ENCODE measurements at places on chromosomes 5 and 9.
A peak's percentile ranks its signal among the peaks of the same experiment; 100 is the strongest.

- DNase-seq = no peak
Observed at GRCh38 chr5:132556153-132556762, 519 bp upstream of the RAD50 start.

- no peak for DNase-seq
Observed at GRCh38 chr5:179294131-179294780, 51.0 kb downstream of the ADAMTS2 start.

DNA sequence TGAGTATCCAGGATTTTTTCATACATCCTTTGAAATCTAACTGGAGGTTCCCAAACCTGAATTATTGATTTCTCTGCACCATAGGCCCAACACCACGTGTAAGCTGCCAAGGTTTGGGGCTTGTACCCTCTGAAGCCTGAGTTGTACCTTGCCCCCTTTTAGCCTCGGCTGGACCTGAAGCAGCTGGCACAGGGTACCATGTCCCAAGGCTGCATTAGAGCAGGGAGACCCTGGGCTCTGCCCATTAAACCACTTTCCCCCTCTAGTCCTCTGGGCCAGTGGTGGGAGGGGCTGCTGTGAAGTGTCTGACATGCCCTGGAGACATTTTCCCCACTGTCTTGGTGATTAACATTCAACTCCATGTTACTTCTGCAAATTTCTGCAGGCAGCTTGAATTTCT, 532.9 kb upstream of the NUDT12 start:
- no peak for DNase-seq

DNA sequence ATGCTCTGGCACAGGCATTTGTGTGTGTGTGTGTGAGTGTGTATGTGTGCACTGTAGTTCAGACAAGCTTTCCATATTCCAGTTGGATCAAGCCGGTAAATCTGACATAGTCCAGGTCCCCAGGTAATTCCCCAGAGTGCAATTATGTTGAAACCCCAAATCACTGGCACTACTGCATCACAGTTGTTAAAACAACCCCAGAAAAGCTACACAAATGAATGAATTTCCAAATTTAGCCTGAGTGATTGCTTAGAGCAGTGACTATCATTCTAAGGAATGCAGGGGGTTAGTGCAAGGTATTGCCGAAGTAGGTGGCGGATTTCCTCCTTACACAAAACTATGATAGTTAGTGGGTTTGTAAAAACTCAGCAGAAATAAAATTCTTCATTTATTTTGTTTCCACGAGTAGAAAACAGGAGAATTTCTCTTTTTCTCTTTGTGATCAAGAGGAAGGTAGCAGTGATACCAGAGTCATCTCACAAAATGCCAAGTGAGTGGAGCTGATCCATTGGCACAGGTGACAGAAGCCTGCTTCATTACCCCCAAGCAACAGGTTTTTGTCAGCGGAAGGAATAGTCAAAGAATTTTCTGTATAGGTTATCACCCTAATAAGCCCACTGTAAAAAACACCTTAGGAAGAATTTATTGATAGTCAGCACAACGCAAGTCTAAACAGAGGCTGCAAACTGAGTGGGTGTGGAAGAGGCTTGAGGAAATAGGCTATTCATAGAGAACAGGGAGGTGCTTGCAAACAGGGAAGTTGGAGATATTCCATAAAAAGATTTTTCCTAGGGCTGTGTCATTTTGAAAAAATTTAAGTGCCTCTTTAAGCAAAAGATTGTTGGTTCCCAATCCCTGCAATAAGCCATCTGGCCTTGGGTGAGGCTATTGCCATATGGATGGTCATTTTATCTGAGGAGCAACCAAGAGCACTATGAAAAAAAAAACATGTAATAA, 385.1 kb downstream of the CHSY3 start:
- DNase-seq = no peak

GRCh38 chr5:86337667-86338460, 279.9 kb upstream of the COX7C start:
- no peak for DNase-seq

- no peak for DNase-seq
Observed at GRCh38 chr9:74803376-74804017, 84.2 kb downstream of the TRPM6 start.

DNA sequence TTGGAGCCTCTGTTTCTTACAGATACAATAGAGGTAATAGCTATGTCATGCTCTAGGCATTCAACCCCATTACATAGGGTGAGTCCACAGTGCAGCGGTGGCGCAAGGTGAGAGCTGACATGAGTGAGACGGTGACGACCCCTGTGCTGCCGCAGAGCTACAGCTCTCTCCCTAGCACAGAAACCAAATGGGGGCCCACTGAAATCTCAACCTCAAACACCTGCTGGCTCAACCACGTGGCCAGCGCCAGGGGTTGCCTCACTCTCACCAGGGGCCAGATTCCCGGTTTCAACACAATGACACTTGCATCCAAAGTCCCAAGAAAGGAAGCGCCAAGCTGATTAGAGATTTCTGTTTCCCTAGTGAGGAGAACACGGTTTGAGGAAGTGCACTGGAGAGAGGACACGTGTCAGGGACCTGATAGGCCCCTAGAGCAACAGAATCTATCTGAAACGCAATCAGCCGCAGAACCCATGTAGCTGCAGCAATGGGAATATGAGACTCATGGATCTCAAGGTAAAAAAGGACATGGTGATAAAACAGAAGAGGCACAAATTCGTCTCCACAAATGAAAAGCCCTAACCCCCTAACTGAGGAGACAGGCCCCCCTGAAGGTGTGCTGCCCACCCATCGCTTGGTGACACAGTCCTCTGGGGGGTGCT, 114.3 kb downstream of the CRB2 start:
- no peak for DNase-seq

- no peak for DNase-seq
Observed at GRCh38 chr5:60504342-60504741, 195.6 kb downstream of the DEPDC1B start.

- no peak for DNase-seq
Observed at GRCh38 chr5:35198686-35199085, 31.6 kb downstream of the PRLR start.

DNA sequence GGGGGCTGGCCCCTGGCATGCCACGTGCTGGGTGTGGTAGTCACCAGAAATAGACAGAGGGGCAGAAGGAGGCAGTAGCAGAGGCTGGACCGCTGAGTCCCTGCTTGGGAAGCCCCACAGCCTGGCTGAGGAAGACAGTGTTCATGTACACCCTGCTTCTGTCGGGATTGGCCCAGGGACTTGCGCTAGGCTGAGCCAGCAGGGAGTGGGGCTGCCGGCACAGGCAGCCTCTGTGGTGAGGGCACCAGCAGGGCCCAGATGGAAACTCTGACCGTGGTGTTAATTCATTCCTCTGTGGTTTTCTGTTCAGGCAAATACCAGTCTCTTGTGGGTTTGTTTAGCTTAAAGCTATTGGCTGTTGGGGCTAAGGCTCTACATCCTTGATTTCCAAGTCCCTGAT, 108.6 kb upstream of the RAD23B start:
- no peak for DNase-seq

DNA sequence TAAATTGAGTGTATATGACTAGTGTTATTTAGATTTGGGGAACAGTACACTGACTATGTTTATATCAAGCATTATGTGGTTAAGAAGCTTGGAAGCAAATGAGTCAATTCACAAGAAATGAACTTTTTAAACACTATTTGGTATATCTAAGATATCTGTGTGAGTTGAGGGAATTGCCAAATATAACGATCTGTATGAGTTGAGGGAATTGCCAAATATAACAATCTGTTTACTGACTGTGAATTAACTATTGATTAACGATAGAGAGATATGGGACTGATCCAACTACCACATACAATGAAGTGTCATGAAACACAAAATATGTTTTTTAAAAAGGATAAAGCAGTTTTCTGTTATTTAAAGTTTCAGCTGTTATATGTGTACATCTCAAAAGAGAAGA, 301.4 kb downstream of the TENT4A start:
- no peak for DNase-seq

DNA sequence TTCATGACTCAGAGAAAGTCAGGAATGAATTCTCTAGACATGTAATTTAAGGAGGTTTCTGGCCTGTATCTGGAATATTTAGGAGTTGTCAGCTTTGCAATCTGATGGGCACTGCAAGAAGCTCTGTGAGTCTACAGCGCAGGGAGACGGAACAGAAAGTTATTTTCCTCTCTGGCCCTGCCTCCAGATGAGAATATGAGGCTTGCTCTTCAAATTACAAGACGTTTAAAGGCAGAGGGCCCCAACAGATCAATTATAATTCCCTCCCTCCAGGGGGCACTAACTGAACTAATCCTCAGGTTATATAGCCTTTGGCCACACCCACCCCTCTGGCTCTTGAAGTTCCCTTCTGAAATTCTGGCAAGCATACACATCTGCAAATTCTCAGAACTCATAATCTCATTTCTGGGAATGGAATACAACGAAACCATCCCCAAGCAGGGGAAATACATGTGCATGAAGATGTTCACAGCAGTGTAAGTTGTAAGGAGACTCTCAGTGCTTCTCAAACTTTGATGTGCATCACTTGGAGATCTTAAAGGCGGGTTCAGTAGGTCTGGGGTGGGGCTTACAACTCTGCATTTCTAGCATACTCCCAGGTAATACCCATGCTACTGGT, 307.6 kb downstream of the CWC27 start:
- DNase-seq = peak; percentile 52

DNA sequence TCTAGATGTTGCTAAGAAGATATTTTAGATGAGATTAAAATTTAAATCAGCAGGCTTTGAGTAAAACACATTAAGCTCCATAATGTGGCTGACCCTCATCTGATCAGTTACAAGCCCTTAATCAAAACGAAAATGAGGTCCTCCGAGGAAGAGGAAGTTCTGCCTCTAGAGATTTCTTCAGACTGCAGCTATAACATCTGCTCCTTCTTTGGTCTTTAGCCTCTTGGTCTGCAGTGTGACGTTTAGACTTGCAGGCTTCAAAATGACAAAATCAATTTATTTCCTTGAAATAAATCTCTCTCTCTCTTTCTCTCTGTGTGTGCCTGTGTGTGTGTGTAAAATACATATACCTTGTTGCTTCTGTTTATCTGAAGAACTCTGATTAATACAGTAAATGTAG, 1429.8 kb upstream of the CDH9 start:
- DNase-seq = no peak

DNA sequence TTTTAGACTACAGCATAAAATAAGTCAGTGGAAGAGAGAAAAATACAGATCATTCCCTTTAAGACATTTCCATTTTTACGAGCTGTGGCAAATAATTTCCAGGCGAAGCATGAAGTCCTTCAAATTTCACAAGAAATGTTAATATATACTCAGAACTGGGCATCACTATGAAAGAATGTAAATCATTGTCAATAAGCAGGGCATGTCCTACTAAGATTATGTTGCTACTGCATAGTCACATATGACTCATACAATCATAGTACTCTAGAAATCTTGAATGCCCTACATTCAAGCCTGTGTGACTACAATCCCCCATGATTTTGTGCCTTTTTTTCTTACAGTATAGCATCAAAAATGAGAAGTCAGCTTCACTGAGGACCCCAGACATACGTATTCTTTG, 485.2 kb upstream of the FTMT start:
- no peak for DNase-seq

GRCh38 chr9:33852216-33852826, 35.4 kb downstream of the UBE2R2 start:
- peak; percentile 48 for DNase-seq

DNA sequence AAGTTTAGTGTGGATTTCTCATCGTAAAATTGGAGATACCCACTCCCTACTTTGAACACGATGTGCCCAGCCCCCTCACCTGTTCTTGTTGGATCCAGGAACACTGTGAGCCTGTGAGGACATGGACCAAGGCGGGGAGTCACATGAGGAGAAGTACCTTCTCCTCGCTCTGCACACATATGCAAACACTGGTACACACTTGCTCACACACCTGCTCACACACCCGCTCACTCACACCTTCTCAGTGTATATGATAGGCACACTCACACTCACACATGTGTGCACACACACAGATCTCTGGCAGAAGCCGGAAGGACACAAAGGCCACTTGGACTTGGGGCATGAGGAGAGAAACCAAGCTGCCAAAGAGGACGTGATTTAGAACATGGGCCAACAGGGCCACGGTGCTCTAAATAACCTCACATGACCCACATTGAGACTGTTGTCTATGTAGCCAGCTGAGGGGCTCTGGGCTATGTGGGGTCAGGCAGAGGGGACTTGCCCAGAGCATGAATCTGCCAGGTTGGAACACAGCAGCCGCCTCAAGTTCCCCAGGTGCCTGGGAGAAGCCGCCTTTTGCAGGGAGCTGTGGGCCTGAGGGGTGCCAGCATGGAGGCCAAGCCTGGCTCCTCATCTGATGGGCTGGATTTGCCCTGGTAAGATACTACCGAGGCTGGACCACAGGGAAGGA, 283.0 kb upstream of the IRX4 start:
- no peak for DNase-seq

GRCh38 chr9:79674052-79674777, 102.5 kb downstream of the TLE4 start:
- no peak for DNase-seq

- DNase-seq = no peak
Observed at GRCh38 chr5:160152901-160153300, 33.7 kb upstream of the PWWP2A start.

DNA sequence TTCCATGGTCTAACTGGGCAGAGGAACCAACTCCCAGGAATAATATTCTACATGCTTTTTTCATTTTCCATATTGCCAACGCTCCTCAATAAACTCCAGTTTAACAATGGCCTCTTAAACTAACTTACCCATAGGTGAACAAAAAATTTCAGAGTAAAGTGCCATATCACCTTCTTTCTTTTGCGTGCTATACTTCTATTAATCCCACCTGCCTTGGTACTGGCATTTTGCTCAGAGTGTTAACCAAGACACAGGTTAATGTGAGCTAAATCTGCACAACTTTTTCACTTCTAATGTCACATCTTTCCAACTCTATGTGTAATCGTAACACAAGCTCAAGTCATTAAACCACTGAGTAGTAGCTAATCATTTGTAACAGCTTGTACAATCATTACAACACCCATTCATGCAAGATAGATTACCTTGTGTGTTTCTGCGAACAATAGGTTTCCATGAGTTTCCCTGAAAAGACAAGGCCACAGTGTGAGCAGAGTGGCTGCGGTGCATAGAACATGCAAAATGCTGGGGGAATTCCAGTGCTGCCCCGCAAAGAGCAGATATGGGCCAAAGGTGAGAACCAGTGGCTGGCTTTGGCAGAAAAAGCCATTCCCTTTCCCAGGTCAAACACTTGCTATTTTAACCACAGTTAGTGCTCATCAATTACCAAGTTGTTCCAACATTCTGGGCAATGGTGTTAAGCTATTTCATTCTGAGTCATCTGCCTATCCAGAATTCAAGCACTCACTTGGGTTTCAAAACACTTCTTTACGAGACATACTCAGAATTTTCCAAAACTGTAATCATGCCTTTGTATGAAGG, 42.8 kb downstream of the TIMD4 start:
- no peak for DNase-seq

GRCh38 chr5:157252711-157253465, 13.0 kb upstream of the CYFIP2 start:
- no peak for DNase-seq

DNA sequence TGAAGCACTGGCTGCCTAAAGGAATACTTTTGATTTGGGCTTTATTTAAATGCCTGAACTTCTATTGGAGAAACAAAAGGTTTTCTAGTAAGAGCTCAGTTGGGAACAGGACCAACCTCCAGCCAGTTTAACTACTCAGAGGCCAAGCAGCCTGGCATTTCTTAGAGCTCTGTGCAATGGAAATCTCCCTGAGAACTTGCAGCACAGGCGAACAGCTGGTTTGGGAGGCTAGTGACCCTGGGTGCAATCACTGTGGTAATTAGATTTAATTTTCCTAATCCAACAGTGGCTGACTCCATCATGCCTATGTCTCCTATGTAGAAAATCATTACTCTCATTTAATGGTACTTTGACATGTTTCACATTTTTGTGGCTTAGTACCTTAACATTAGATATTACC, 1.0 kb upstream of the CDH6 start:
- no peak for DNase-seq

- no peak for DNase-seq
Observed at GRCh38 chr5:6253281-6253680, 125.1 kb downstream of the MED10 start.
